ENCODE measurements at places on chromosomes 1 and 21.

- DNase-seq, result no peak
Observed at GRCh38 chr1:170864238-170864637, 71.1 kb upstream of the MROH9 start.

DNA sequence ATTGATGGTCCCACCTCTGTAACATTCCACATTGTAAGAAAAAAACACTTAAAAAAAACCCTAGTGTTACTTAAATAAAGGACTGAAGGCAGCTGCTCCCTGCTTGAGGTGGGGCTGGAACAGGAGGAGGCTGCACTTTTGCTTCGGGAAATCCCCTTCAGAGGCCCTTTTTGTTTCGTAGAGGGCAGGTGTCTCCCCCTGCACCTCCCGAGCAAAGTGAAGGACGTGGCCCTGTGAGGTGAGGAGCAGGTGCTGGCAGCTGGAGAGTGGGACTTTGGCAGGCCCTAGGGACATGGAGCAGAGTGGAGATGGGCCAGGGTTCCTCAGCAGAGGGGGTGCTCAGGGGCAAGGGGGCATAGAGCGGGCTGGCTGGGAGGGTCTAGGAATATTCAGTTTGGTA lies 33.4 kb upstream of the WNT4 start:
- DNase-seq, result no peak

DNA sequence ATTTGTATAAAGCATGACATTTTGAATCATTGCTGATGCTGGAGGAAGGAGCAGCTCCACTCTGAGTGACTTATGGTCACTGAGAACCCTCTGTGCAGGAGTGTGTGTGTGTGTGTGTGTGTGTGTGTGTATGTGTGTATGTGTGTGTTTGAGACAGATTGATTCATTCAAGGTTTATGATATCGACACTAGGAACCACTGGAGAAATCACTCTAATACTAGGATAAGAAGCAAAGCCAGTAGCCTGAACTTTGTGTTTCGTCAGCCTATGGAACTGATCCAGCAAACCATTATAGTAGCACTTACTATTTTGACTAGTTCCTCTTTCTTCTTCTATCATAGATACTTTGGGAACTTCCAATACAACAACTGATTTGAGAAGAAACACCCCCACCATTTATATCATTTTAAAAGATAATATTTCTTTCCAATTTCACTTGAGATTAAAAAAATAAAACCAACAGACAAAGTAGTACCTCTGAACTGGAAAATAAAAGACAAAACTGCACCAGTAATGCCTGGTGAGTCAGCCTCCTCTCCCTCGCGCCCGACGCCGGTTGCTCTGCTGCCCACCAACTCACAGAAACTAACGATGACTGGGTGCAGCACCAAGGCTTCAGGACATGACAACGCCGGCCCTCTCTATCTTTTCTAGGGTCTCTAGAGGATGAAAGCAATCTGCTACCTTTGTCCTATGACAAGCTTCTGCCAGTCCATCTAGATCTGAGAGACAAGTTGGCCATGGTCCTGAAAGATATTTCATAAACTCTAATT lies 20.9 kb downstream of the SLAMF1 start:
- no peak for DNase-seq

DNA sequence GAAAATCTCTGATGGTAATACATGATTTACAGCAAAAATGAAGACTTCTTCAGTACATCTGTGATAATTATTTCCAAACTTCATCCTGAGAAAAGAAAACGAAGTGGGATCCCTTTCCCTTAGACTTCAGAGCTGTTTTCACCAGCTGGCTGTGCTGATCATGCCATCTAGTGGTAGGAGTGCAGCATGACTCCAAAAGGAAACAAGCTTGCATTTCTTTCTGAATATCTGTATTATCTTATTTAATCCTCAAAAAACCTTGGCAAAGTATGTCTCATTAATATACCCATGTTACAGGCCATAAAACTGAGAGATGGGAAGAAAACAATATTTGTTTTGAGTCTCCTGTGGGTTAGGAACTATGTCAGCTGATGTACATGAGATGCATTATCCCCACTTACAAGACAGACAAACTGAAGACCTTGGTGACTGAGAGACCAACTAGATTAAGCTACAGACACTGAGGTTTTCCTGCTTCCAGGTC lies 9.8 kb upstream of the GJA8 start:
- DNase-seq, result no peak

DNA sequence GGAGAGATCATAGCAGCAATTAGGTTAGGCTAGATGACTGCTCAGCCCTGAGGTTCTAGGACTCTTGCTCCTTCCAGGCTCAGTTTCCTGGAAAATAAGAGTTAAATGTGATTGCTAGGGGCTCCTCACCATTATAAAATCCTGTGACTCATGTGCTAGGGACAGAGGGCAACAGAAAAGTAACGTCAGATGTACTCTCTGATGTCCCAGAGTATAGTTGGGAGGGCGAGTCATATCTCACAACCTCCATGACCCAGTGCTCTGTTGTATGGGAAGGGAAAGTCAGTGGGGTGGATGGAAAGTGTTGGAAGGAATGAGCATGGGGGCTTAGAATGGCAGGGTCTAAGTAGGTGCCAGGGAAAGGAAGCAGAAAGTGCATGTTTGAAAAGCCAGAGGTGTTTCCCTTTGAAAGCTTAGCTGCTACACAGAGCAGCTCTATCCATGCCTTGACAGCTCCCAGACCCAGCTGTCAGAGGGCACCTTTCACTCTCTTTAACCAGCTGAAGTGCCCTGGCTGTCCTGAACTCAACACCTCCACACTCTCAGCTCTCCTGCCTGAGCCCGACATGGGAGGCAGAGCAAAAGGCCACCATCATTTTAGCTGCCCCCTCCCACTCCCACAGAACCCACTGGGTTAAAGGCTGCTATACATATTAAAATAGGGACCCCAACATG lies 11.6 kb downstream of the GJA5 start:
- no peak for DNase-seq

DNA sequence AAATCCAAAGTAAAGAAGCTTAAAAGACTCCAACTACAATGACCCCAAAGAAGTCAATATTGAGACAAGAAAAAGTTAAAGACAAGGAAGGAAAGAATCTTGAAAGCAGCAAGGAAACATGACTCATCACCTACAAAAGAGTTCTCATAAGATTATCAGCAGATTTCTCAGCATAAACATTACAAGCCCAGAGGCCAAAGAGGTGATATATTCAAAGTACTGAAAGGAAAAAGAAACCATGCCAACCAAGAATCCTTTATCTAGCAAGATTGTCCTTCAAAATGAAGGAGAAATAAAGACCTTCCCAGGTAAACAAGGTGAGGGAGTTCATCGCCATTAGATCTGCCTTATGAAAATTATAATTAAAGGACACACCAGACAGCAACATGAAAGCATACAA lies 49.8 kb downstream of the CSMD2 start:
- no peak for DNase-seq

DNA sequence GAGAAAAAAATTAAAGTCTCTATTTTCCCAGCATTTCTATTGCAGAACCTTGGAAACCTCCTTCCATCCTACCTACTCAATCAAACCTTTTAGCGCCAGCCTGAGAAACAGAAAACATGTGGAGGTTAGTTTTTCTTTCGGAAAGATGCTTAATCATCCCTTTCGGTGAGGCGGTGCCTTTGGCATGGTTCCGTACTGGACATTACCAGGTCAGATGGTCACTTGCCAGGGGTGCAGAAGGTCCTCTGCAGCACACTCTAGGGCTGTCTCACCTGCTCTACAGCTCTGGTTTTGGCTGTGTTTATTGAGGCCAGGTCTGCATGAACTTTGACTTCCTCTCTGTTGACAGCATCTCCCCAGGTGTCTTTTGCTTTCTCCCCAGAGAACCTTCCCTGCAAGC lies 121.5 kb downstream of the PLD5 start:
- DNase-seq, result no peak

- DNase-seq, result no peak
Observed at GRCh38 chr21:26843933-26844257, 1.3 kb downstream of the ADAMTS1 start.

- DNase-seq, result no peak
Observed at GRCh38 chr21:33733601-33734000, 91.3 kb downstream of the ITSN1 start.

GRCh38 chr21:29302359-29302875 lies 3.7 kb downstream of the BACH1 start:
- no peak for DNase-seq

DNA sequence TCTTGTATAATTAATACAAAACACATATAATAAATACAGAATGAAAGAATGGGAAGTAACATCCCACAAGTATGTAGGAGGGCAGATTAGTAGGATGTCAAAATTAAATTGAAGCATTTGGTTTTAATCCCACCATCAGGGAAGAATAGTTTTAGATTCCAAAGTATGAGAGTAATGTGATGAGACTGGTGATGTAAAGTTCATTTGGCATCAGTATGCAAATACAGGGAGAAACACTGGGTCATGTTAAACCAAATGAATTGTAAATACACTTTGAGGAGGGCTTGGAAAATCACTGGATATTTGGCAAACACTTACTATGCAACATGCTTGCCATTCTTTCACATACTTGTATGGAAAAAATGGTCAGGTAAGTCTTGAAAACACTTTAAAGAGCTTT lies 358.8 kb downstream of the DPYD start:
- DNase-seq, result no peak

- no peak for DNase-seq
Observed at GRCh38 chr1:17016317-17016661, 4.6 kb upstream of the ATP13A2 start.

DNA sequence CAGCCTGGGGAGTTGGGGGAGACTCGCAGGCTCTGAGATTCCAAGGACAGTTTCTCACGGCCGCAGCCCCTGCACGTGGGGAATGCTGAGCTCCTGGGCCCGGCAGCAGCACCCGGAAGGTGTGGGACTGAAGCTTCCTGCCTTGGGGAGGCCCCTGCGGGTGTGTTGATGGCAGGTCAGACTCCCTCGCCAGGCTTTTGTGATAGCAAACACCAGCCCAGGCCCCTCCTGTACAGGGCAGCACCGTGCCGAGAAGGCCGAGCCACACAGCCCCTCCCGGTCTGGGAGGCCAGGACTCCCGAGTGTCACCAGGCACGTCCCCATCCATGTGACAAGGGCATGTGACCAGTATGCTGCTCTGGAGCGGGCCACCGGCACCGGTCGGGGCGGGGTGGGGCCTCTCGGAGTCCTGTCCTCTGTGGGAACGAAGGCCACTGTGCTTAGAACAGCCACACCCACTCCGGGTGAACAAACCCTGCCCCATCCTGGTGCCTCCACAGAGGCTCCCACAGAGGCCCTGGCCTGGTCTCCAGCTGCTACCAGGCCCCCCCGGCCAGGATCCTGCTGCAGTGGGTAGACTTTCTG lies 31.1 kb upstream of the ARHGEF16 start:
- DNase-seq, result no peak

DNA sequence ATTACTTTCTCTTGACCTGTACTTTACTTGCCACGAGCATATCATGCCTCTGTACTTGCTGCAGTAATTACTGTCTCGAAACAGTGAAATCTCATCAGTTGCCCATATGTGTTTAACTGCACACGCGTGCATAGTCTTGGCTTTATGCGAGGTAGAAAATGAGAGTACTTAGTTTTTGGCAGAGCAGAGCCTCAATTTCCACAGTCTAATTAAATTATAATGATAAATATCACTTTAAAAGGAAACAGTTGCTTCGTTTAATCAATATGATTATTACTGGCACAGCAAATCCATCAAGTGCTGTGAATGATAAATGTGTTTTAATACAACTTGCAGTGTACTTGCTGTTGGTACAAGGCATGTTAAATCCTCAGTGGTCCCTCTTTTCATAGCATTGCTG lies 47.6 kb downstream of the ADARB1 start:
- DNase-seq, result no peak

- no peak for DNase-seq
Observed at GRCh38 chr1:22711591-22712501, 1.2 kb downstream of the EPHB2 start.

- DNase-seq, result no peak
Observed at GRCh38 chr21:25572861-25573310, 34.4 kb downstream of the MRPL39 start.

GRCh38 chr21:36852293-36852692 lies 114.2 kb downstream of the HLCS start:
- DNase-seq, result no peak

DNA sequence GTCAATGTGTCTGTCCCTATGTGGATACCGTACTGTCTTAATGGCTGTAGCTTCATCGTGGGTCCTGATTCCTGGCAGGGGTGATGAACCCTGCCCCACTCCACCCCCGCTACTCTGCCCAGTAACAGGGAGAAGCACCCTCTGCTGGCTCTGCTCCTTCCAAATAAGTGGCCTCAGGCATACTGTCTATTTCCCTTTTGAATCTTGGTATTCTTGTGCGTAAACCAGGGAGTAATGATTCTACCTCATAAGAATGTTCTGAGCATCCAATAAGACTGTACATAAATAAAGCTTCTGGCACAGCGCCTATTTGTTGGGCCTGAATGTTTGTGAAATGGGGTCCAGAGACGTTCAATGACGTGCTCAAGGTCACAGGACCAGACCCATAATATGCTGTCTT lies 35.2 kb upstream of the CTPS1 start:
- no peak for DNase-seq

DNA sequence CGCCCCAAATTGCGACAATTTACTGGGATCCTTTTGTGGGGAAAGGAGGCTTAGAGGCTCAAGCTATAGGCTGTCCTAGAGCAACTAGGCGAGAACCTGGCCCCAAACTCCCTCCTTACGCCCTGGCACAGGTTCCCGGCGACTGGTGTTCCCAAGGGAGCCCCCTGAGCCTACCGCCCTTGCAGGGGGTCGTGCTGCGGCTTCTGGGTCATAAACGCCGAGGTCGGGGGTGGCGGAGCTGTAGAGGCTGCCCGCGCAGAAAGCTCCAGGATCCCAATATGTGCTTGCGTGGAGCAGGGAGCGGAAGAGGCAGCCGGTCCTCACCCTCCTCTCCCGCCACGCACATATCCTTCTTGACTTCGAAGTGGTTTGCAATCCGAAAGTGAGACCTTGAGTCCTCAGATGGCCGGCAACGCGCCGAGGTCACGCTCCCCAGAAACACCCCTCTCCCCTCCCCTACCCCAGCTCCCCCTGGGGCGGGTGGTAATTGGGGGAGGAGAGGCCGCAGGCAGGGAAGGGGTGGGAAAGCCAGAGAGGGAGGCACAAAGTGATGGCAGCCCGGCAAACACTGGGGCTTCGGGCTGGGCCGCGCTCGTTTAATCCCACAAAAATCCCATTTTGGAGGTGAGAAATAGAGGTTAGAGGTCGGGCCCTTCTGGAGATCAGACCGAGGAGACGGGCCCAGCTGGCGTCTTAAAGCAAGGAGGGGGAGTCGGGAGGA lies 6.2 kb downstream of the SIM2 start:
- no peak for DNase-seq

DNA sequence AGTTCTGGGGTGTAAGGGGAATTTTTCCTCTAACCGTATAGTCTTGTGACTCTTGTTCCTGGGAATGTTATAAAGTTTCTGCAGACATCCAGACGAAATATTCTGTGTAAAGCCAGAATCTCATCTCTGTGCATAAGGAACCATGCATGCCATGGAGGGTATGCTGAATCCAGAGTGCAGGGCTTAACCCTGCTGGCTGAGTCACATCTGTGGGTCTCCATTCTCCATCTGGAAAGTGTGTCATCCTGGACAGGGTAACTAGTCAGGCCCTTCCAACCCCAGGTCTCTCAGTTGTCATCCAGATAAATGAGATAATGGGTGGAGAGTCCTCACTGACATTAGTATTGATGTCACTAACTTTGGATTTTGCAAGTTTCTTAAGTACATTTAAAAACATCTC lies 48.8 kb downstream of the ATP5PO start:
- no peak for DNase-seq

- DNase-seq, result no peak
Observed at GRCh38 chr21:32367158-32367557, 25.7 kb downstream of the URB1 start.

GRCh38 chr21:25370311-25370744 lies 237.0 kb downstream of the MRPL39 start:
- DNase-seq, result no peak

- no peak for DNase-seq
Observed at GRCh38 chr1:86987446-86987845, 73.0 kb downstream of the HS2ST1 start.
